WTC11 (cell line): ENCODE measurements at places on chromosomes 2 and 18. TPM values are rescaled to one million over a fixed set of nuclear protein-coding genes. Genes with fewer than 3 reads are reported as not detected.

Gene MLPH
- total RNA-seq = 7.7 to 10.3 TPM (median 9.7 TPM) in 3 replicates

Gene MERTK
- 5.7 to 7.3 TPM (median 6.9 TPM) in 3 replicates for total RNA-seq

Gene GPR75
- 2.2 to 3.1 TPM (median 2.8 TPM) in 3 replicates for total RNA-seq

Gene C2orf80
- total RNA-seq = 0.39 to 0.96 TPM (median 0.87 TPM) in 3 replicates

Gene AQP12B
- total RNA-seq = not detected in 3 replicates

Gene PARD6G
- total RNA-seq = 13.0 to 14.4 TPM (median 13.6 TPM) in 3 replicates

Gene SERPINB4
- total RNA-seq = 0.37 to 1.3 TPM (median 0.53 TPM) in 3 replicates

Gene MOGAT1
- total RNA-seq = 0.62 to 1.2 TPM (median 0.72 TPM) in 3 replicates

Gene CXCR1
- not detected in 3 replicates for total RNA-seq

Gene CABLES1
- 15.4 to 18.0 TPM (median 17.0 TPM) in 3 replicates for total RNA-seq
